Activated naive CD4-positive, alpha-beta T cell treated with anti-CD3 and anti-CD28 coated beads, Interleukin-2, amount 50 U/mL, for 72 hours (primary cell): ENCODE measurements at places on chromosomes 12 and 14. TPM values are rescaled to one million over a fixed set of nuclear protein-coding genes. Genes with fewer than 3 reads are reported as not detected.
A peak's percentile ranks its signal among the peaks of the same experiment; 100 is the strongest.

IL23A gene
- 20.9 TPM for total RNA-seq

ITGB7 gene
- total RNA-seq = 76.3 TPM

PLEK2 gene
- total RNA-seq = 3.3 TPM

EXOC3L4 gene
- total RNA-seq = not detected

CACNA2D4 gene
- total RNA-seq = 5.4 TPM

KCNC2 gene
- not detected for total RNA-seq

LMO3 gene
- total RNA-seq = not detected

KRR1 gene
- total RNA-seq = 149 TPM

C12orf42 gene
- total RNA-seq = 0.52 TPM

AMDHD1 gene
- 0.99 TPM for total RNA-seq

TC2N gene
- 42.8 TPM for total RNA-seq

RNASE3 gene
- total RNA-seq = not detected

RFX4 gene
- not detected for total RNA-seq

CCDC175 gene
- not detected for total RNA-seq

CAPZA3 gene
- total RNA-seq = not detected

- no peak for DNase-seq
These were observed 91.4 kb downstream of the SETD3 start for GRCh38 chr14:99389174-99389826.

- DNase-seq = no peak
These were observed 291.5 kb upstream of the SRRM4 start for GRCh38 chr12:118689793-118690192.

DNA sequence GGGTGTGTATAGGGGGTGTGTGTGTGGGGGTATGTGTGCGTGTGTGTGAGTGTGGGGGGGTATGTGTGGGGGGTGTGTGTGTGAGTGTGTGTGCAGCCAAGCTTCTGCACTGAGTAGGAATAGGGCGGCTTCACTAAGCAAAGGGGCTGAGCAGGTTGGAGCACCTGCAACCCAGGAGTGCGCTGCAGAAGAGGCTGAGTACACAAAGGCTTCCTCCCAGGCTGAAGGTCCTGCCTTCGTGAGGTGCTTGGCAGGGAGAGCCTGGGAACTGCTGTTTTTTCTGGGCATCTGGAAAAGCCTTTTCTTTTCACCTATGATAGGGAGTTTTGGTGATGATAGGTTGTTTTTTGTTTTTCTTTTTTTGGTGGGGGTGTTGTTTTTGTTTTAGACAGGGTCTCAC, 6.0 kb upstream of the NUDT14 start:
- DNase-seq = no peak

GRCh38 chr14:50107850-50108249, 8.5 kb downstream of the VCPKMT start:
- DNase-seq = no peak

DNA sequence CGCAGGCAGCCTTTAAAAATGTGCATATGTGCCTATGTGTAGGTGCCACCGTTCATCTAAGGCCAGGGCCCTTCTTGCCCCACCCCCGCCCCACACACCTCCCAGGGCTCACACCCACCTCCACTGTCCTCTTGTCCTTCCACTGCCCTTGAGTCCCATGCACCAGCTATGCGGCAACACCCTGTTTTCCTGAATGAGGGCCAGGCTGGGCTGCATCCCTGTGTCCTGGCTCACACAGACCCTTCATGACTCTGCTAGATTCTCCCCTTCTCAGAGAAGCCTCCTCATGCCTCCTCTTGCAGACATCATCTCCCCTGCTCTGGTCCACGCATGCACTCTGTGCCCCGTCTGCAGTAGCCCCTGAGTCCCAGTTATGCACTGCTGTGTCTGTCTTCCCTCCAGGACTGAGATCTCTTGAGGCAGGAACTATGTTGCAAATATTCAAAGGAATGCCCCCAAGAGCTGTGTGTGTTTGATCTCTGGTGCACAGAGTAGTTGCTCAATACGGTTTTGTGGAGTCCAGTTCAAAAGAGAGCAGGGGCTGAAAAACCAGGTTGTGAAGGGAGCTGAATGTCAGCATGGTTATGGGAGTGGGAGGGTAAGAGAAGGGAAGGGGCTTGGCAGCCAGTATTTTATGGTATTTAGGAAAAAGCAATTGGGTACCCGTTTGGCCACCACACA, 47.3 kb upstream of the ESRRB start:
- DNase-seq = no peak

DNA sequence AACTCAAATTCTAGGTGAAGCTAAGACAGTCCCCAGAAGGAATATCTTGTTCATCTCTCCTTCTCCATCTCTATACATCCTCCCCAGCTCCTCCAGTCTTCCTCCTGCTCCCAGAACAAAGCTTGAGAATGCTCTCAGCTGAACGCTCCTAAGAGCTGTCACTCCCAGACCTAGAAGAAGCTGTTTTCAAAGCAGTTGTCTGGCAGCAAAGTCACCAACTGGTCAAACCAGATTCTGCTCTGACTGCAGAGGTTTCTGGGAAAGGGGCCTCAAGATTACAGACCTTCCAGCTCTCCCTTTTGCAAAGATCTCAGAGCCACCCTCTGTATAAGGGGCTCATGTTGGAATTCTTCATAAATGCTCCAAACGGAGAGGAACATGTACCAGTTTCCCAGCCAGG, 9.6 kb upstream of the HSPB8 start:
- no peak for DNase-seq

DNA sequence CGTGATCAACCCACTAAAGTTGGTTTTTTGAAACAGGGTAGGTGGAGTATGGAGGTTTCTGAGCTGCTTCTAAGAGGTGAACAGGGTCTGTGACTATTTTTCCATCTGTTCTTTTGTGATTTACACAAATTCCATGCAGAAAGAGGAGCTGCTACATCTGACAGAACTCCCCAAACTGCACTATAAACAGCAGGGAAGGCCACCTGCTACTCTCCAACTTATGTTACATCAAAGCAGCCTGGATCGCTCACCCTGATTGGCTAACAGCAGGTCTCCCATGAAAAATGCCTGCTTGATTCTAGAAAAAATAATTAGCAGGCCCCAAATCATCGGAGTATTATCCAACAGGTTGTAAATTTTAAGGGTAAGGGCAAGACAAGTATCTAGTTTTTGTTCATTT, 282.9 kb upstream of the FLRT2 start:
- DNase-seq = no peak

DNA sequence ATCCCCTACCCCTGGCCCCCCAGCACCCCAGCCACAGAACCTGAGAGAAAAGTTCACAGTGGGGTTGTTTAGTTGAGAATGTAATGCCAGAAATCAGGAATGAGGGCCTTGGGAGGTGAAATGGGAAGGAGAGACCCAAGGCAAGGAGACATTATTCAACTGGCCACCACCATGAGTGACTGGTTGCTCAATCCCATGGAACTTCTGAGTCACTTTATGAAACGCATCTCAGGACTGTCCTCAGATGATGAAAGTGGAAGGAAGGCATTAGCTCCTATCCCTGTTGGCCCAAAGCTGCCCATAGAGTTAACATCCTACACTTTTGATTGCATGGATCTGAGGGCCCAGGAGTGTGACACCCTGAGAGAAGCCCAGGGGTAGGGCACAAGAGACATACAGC, 25.4 kb upstream of the TCL1A start:
- no peak for DNase-seq

DNA sequence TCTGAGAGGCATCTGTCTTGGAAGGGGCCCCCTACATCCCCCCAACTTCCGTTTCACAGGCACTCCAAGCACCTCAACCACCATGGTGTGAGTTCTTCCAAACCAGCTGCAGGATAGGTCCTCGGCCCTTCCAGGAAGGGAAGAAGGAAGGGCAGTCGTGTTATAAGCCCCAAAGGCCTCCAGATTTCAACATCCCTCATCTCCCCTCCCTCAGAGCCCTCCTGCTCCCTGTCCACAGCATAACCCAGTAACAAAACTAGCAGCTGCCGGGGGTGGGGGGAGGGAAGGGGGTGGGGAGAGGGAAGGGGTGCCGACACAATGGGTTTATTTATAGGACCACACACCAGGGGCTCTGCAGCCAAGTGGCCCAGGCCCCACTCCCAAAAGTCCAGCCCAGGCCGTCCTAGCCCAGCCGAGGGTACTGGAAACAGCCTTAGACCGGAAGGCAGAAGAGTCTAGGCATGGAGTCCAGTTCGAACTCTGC, 18.3 kb downstream of the NCKAP5L start:
- no peak for DNase-seq

- no peak for DNase-seq
These were observed 221.5 kb upstream of the NUDT4 start for GRCh38 chr12:93156086-93156716.

GRCh38 chr12:31331242-31331641, 5.3 kb upstream of the SINHCAF start:
- no peak for DNase-seq

GRCh38 chr14:52801014-52801712, 9.8 kb upstream of the GNPNAT1 start:
- no peak for DNase-seq

DNA sequence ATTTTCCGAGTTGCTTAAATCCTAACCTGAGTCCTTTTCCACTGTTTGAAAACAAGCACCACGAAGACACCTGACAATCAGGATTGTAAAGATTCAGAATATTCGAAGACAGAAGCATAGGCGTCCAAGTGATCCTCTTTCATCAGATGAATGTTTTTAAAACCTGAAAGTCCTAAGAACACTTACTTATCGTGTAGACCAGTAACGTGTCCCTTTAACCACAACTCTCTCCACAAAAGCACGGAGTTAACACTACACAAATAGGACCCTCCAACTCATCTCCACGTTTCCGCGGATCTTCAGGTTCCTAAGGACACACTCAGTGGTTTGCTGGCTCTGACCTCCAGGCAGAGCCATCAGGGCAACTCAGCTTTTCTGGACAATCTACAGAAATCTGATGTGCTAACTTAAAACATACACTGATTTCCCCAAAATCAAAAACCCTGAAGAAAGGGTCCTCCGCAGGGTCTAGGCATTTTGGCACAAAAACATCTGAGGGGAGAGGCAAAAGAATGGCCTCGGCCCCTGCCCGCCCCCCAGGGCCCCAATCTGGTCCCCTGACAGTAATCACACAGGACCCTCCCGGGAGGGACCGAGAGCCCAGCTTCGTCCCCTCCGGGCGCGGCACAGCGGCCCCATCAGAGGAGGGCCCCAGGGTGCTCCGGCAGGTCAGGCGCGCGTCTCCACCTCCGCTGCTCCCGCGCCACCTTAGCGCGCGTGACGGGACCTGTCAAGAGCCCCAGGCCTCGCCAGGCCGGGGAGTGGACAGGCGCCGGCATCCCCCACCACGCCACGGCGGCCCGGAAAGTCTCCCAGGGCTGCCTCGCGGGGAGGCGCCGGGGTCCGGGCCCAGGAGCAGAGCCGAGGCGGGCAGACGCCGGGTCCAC, 925 bp downstream of the DICER1 start:
- DNase-seq = peak; percentile 46

GRCh38 chr12:18496156-18496555, 234.8 kb downstream of the PIK3C2G start:
- DNase-seq = no peak

DNA sequence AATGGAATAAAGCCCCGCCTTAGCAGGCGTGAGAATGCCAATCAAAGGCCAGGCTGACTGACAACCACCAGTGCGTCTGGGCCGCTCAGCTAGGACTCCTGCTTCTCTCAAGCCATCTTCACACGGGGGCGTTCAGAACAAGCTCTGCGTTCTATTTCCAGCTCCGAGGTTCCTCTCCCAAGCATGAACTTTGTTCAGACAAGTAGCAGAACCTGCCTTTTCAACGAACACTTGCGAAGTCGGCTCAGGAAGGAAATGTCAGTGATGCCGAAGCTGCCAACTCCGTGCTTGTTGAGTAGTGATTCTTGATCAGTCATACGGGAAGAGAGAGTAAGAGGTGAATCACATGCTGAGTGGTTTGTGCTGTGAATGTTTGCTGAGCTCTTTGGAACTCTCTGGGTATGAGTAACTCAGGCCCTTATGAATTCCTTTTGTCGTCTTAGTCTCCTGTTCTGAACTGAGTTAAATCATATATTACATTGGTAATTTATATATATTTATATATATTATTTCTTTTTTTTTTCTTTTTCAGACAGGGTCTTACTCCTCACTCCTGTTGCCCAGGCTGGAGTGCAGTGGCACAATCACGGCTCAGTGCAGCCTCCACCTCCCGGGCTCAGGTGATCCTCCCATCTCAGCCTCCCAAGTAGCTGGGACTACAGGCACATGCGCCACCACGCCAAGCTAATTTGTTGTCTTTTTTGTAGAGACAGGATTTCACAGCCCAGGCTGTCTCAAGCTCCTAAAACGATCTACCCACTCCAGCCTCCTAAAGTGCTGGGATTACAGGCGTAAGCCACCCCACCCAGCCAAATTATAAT, 29.4 kb upstream of the BCL7A start:
- DNase-seq = peak; percentile 79

DNA sequence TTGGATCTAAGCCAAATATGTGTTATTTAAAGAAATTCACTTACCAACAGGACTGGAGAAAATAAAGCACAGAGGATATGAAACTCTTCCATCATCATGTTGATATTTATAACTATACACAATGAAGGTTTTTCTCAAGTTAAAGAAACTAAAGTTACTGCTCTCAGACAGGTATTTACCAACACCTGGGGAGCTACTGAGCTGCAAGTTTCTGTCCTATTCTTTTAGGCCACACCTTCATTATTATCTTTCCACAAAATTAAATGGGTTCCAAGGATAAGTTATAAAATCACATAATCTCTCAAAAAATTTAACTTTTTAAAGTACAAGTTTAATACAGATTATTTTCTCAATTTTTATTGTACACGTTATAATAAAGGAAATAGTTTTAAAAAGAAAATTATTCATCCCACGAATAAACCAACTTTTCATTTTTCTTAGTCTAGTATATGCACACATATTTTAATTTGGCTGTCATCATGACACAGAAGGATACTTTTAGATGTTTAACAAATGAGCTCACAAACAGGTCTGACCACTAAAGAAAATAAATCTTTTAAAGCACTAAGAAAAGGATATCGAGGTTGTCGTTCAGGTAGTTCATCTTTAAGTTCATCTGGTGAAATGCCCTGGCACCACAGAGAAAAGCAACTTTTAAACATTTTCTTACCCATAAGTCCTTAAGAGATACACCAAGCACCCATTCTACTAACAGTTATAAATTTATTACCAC, 7.8 kb downstream of the GMFB start:
- no peak for DNase-seq

GRCh38 chr12:62717643-62718042, 217.3 kb downstream of the PPM1H start:
- DNase-seq = no peak
